ENCODE measurements at places on chromosomes 7 and 10. TPM values are rescaled to one million over a fixed set of nuclear protein-coding genes. Genes with fewer than 3 reads are reported as not detected.

Gene PLXNA4
- not detected for total RNA-seq

Gene TMEM236
- 0.27 TPM for total RNA-seq

Gene GJD4
- total RNA-seq = not detected

Gene KIAA1217
- total RNA-seq = 0.53 TPM

Gene LRCH4
- total RNA-seq = 288 TPM
